GM12878 (cell line): ENCODE measurements at places on chromosomes 7 and 10. TPM values are rescaled to one million over a fixed set of nuclear protein-coding genes. Genes with fewer than 3 reads are reported as not detected.
A peak's percentile ranks its signal among the peaks of the same experiment; 100 is the strongest.

GRCh38 chr10:127174866-127175265, 21.5 kb downstream of the INSYN2A start:
- no peak for DNase-seq
- no peaks in the 10 kb centered on the region for H3K36me3 ChIP-seq
- H3K27ac ChIP-seq, result no peak overlapping the region
- no peaks in the 10 kb centered on the region for H3K27me3 ChIP-seq
- H3K4me1 ChIP-seq, result no peaks in the 10 kb centered on the region

- DNase-seq, result no peak
- H3K4me1 ChIP-seq, result peaks cover 8% of the 10 kb centered on the region
- no peak overlapping the region for H3K4me3 ChIP-seq
- H3K27ac ChIP-seq, result no peak overlapping the region
- H3K36me3 ChIP-seq, result no peaks in the 10 kb centered on the region
- no peaks in the 10 kb centered on the region for H3K27me3 ChIP-seq
These were observed 24.2 kb upstream of the RASSF4 start for GRCh38 chr10:44935201-44935965.

DNA sequence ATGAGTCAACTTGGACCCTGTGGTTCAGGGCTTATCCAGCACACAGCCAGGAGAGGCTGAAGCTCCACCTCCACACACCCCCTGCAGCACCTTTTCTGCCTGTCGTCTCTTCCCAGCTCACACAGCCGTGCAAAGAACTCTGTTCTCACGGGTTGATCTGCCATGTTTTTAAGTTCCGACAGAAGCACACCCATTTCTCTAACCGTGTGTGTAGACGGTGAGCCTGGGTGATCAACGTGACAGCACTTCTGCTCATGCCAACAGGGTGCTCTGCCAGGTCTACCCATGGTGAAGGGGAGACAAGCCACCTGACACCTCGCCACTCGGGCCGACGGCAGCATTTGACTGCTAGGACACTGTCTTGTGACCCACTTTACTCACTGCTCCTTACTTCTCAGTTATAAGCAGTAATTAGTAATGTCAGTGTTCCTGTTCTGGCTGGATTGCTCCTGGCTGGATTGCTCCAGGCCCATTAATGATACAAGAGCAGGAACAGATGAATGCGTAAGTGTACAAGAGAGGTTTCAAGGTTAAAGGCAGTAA, 90.5 kb downstream of the RNF216 start:
- H3K27ac ChIP-seq, result peak overlapping the region; percentile 94
- H3K27me3 ChIP-seq, result no peaks in the 10 kb centered on the region
- H3K36me3 ChIP-seq, result 0 out of 2 replicates have a peak, but pooled peaks cover 2% of the 10 kb centered on the region
- H3K4me1 ChIP-seq, result peaks cover 62% of the 10 kb centered on the region
- no peak for DNase-seq

DNA sequence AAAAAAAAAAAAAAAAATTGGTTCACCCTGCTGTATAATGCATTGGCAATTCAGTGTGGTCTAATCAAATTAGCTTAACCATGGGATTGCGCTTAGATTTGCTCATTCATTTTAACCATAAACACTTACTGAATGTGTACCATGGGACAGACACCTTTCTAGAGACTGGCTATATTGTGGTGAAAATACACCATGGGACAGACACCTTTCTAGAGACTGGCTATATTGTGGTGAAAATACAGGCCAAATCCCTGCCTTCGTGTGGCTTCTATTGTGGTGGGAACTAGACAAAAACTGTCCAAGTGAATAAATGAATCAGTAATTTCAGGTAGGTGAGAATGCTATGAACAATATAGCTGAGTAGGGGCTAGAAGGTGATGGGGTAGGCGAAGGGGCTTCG, 10.2 kb upstream of the REPIN1 start:
- no peak overlapping the region for H3K27ac ChIP-seq
- H3K4me3 ChIP-seq, result no peak overlapping the region
- no peaks in the 10 kb centered on the region for H3K36me3 ChIP-seq
- no peaks in the 10 kb centered on the region for H3K27me3 ChIP-seq
- no peak for DNase-seq

- no peak overlapping the region for H3K4me3 ChIP-seq
- H3K36me3 ChIP-seq, result no peaks in the 10 kb centered on the region
- no peaks in the 10 kb centered on the region for H3K4me1 ChIP-seq
- peaks cover 1% of the 10 kb centered on the region; the same call in 1 of the 2 replicates for H3K27me3 ChIP-seq
These were observed 38.1 kb upstream of the CDHR3 start for GRCh38 chr7:105924945-105925344.

GRCh38 chr7:76509931-76510877, at the start of gene UPK3B:
TSS of gene UPK3B (plus strand) at chr7:76510552. CDS start at chr7:76510653, 101 bp downstream.
- H3K4me3 ChIP-seq, result no peak within 1 kb of the TSS
- H3K27me3 ChIP-seq, result no peaks in the 10 kb centered on the region
- no peak within 1 kb of the TSS for H3K27ac ChIP-seq
- H3K4me1 ChIP-seq, result no peaks in the 10 kb centered on the region
- H3K36me3 ChIP-seq, result no peaks in the 10 kb centered on the region

DNA sequence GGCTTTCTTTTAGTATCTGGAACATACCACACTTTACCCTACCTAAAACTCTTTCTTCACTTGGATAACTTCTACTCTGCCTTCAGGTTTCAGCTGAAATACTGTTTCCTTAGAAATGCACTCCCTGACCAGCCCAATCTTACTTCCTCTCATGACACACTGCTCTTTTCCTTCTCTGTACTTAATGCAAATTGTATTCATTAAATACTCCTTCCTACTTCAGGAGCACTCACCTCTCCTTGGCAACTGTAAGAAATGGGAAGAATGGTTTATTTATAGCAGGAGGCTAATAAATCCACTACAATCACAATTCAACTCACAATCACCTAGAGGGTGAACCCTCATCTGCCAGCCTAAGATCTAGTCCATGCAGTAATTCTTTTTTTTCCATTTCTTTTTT, 15.2 kb downstream of the ZCWPW1 start:
- no peak overlapping the region; the same call in 1 of the 2 replicates for H3K4me3 ChIP-seq
- no peak for DNase-seq
- H3K36me3 ChIP-seq, result no peaks in the 10 kb centered on the region
- H3K4me1 ChIP-seq, result peaks cover 11% of the 10 kb centered on the region
- peak overlapping the region; percentile 50 for H3K27ac ChIP-seq

GRCh38 chr7:74617180-74617744, 40.3 kb upstream of the GTF2I start:
- peak overlapping the region; percentile 28 for H3K27ac ChIP-seq
- peaks cover 19% of the 10 kb centered on the region for H3K4me1 ChIP-seq
- H3K27me3 ChIP-seq, result no peaks in the 10 kb centered on the region
- no peak overlapping the region for H3K4me3 ChIP-seq
- H3K36me3 ChIP-seq, result no peaks in the 10 kb centered on the region

GRCh38 chr10:16986406-16987205, 143.0 kb downstream of the CUBN start:
- no peak for DNase-seq
- no peak overlapping the region for H3K4me3 ChIP-seq
- no peak overlapping the region for H3K27ac ChIP-seq
- H3K36me3 ChIP-seq, result no peaks in the 10 kb centered on the region
- H3K4me1 ChIP-seq, result no peaks in the 10 kb centered on the region

The TCERG1L gene
- not detected in 2 replicates for total RNA-seq

GRCh38 chr7:132276234-132276630, 300.0 kb downstream of the PLXNA4 start:
- H3K36me3 ChIP-seq, result no peaks in the 10 kb centered on the region
- H3K27ac ChIP-seq, result no peak overlapping the region
- no peak for DNase-seq
- H3K4me1 ChIP-seq, result no peaks in the 10 kb centered on the region

DNA sequence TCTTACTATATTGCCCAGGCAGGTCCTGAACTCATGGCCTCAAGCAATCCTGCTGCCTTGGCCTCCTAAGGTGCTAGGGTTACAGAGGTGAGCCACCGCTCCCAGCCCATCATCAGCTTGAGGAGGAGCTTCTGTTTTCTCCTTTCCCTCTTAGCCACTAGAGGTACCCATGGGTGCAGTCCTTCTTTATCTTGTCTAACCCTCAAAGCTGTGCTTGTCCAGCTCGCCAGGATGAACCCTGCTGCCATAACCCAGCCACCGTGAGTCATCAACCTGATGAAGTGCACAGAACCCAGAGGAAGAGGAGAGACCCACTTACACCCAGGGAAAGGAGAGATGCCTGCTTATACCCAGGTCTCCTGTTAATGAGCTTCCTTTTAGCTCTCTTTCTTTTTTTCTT, 133.4 kb downstream of the CUL2 start:
- H3K27ac ChIP-seq, result no peak overlapping the region
- DNase-seq, result no peak
- H3K4me3 ChIP-seq, result no peak overlapping the region
- H3K36me3 ChIP-seq, result no peaks in the 10 kb centered on the region
- H3K4me1 ChIP-seq, result no peaks in the 10 kb centered on the region

- no peaks in the 10 kb centered on the region for H3K27me3 ChIP-seq
- no peaks in the 10 kb centered on the region for H3K36me3 ChIP-seq
- H3K4me1 ChIP-seq, result no peaks in the 10 kb centered on the region
- H3K4me3 ChIP-seq, result no peak overlapping the region
- no peak overlapping the region for H3K27ac ChIP-seq
These were observed 5.8 kb downstream of the MAT1A start for GRCh38 chr10:80283536-80284199.

DNA sequence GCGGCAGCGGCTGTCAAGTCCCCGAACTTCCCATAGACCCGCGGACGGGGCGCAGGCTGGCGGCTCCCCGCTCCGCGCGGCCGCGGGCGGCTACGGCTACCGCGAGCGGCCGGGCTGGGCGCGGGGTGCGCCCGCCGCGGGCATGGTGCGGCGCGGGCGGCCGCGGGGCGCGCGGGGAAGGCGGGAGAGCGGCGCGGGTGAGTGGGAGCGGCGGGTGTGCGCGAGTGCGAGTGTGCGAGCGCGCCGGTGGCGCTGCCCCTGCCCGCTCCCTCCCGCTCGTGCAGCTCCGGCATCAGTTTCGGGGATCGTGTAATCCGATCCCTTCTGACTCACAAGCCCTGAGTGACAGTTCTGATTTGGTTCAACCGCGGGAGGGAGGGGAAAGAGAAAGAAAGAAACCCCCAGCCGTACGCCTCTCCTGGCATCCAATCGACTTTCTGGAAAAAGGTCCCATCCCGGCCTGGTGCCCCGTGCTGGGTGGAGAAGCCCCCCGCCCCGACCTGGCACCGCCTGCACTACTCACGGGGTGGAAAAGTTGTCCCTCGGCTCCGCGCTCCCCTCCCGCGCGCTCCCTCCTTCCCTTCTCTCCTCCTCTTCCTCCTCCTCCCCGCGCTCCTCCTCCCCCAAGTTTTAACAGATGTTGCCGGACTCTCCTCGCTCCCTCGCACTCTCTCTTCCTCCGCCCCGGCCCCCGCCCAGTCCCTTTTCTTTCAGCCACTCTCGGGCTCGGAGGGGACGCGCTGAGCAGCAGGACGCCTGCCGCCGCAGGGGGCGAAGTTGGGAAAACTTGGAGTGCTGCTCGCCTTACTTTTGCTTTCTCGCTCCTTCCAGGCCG, at the start of gene GLI3:
Gene GLI3, minus strand, starts transcription at position 234 of the 835 bp plus-strand sequence. CDS start 13,956 bp downstream, outside the sequence.
- H3K27me3 ChIP-seq, result peaks cover 12% of the 10 kb centered on the region
- peak within 1 kb of the TSS; percentile 71 for H3K4me3 ChIP-seq
- no peaks in the 10 kb centered on the region; the same call in 1 of the 2 replicates for H3K4me1 ChIP-seq
- no peaks in the 10 kb centered on the region for H3K36me3 ChIP-seq

GRCh38 chr7:93226310-93226709, at the start of gene HEPACAM2:
TSS of gene HEPACAM2 (minus strand) at chr7:93226469.
- no peak within 1 kb of the TSS for H3K27ac ChIP-seq
- H3K36me3 ChIP-seq, result no peaks in the 10 kb centered on the region
- no peak for DNase-seq
- no peaks in the 10 kb centered on the region for H3K27me3 ChIP-seq
- no peak within 1 kb of the TSS for H3K4me3 ChIP-seq

DNA sequence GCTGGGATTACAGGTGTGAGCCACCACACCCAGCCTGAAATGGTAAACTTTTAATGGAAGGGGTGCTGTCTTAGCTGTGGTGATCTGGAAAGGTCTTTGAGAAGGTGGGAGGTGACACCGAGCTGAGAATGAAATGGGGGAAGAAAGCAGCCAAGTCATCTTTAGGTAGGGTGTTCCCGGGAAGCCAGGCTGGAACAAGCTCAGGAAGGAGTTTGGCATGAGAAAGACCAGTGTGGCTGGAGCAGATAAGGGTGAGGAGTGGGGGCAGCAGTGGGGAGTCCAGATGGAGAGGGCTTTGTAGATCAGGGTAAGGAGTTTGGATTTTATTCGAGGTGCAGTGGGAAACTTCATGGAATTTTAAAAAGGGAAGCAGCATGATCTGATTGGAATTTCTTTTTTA, 30.0 kb downstream of the KIFBP start:
- no peaks in the 10 kb centered on the region for H3K27me3 ChIP-seq
- H3K36me3 ChIP-seq, result peaks cover 5% of the 10 kb centered on the region; the same call in 1 of the 2 replicates
- 0 out of 2 replicates have a peak, but pooled peaks cover 3% of the 10 kb centered on the region for H3K4me1 ChIP-seq

- H3K27ac ChIP-seq, result no peak overlapping the region
- H3K4me3 ChIP-seq, result no peak overlapping the region
- DNase-seq, result peak; percentile 8
- no peaks in the 10 kb centered on the region for H3K4me1 ChIP-seq
These were observed 213.0 kb downstream of the JAZF1 start for GRCh38 chr7:27967639-27968038.

DNA sequence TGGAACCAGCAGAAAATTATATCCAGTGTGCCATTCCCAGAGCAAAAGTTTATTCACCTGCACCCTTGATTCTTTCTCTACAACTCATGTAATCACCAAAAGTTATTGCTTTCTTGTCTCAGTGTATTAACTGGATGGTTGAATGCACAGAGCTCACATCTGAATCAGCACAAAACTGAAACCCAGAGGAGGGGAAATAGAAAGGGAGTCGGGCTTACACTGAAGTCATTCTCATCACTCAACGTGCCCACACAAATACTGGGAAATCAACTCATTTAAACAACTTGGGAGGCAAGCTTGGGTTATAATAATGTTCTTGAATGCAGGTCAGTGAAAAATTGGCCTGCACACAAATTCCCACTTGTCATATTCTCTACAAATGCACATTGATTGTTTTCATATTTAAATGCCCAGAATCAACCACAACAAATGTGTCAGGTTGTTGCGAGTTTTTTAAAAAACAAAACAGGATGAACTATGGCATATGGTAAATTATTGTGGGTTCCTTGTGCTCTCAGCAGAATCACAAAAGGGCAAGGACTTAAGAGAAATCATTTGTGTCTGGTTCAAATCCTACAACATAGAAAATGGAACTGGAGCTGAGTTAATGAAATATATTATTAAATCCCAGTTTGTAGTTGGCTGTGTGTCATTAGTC, 125.9 kb upstream of the NOBOX start:
- peaks cover 10% of the 10 kb centered on the region; the same call in 1 of the 2 replicates for H3K4me1 ChIP-seq
- H3K27me3 ChIP-seq, result no peaks in the 10 kb centered on the region
- no peak overlapping the region for H3K4me3 ChIP-seq
- H3K27ac ChIP-seq, result no peak overlapping the region
- DNase-seq, result peak; percentile 45
